Bronchial epithelial cell (primary cell): ENCODE measurements at places on chromosomes 3 and 15. TPM values are rescaled to one million over a fixed set of nuclear protein-coding genes. Genes with fewer than 3 reads are reported as not detected.

The MDFIC2 gene
- not detected in 2 replicates for total RNA-seq

The LTK gene
- 0.13 TPM in 1 of 2 replicates, not detected in the other for total RNA-seq

GRCh38 chr15:90901175-90902039, 1.7 kb upstream of the MAN2A2 start:
- DNase-seq, result no peak

The CSTA gene
- total RNA-seq, result 107 and 652 TPM in 2 replicates

DNA sequence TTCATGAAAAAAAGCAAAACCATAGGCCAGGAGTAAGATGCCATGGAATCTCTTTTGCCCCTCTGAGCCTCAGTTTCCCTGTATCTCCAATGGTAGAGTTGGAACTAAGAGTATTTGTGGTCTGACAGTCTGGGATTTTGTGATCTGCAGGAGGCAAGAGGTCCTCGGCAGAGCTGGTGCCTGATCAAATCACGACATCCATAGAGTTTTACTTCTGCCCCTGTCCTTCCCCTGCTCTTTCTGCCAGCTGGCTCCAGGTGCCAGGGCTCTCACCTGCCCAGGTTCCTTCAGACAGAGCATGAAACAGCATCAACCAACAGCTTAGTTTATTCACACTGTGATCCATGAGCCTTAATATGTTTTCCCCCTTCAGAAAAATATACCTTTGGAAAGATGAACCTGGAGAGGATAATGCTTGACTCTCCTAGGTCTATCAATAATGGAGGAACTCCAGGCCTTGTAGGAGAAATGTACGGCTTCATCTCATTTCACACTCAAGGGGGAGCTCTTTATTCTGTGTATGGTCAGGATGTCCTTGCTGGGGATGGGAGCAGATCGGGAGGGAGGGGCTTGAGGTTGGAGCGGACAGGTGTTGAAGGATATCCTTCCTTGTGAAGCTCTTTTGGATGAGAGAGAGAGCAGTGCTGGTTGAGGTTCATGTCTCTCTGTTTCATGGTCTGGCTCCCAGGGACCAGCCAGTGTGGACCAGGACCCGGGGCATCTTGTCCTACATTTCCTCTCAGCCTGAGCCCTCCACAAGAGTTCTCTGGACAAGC, 309.9 kb downstream of the RPLP1 start:
- no peak for DNase-seq
